ENCODE measurements at places on chromosomes 7 and 10.

- no peak for DNase-seq
These were observed 35.4 kb downstream of the TMEM120A start for GRCh38 chr7:75958802-75959543.

- DNase-seq: no peak
These were observed 35.3 kb upstream of the HIBADH start for GRCh38 chr7:27697861-27698430.

GRCh38 chr10:34364253-34365037, 450.7 kb downstream of the PARD3 start:
- no peak for DNase-seq

DNA sequence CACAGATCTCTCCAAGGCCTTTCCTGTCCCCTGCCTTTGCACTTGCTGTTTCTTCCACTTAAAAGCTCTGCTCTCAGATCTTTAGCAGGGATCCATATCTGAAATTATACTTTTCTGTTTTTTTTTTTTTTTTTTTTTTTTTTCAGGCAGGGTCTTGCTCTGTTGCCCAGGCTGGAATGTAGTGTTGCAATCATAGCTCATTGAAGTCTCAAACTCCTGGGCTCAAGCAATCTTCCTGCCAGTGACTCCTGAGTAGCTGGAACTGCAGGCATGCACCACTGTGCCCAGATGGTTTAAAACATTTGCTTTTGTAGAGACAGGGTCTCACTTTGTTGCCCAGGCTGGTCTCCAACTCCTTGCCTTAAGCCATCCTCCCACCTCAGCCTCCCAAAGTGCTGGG, 5.0 kb upstream of the TSPAN15 start:
- DNase-seq: no peak

DNA sequence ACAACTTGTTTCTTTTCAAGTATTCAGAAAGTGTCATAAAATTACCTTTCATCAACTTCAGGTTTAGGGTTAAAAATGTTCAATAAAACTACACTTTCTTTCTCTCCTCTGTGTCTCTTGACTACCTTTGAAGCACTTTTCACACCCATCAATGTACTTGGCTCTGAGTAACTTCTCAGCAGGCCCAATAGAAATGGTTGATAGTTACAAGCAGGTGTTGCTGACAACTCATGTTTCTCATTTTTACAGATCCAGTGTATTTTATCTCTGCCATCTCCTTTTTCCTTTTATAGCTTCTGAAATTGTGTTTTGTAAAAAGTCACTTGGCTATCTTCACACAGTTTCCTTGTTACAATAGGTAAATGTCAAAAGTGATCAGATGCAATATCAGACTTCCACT, 348.0 kb downstream of the PHTF2 start:
- DNase-seq: no peak

DNA sequence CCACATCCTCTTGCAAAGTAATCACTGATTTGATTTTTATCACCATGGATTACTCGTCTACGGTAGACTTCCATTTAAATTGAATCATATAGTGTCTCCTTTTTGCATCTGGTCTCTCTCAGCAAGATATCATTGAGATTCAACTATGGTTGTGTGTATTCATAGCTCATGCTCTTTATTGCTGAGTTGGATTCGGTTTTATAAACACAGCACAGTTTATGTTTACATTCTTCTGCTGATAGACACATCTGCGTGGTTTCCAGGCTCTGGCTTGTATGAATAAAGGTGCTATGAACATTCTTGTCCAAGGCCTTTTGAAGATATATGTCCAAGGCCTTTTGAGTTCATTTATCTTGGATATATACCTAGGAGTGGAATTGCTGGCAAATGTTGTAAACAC, 356.5 kb upstream of the CELF2 start:
- DNase-seq: no peak

GRCh38 chr7:51970961-51971665, 654.5 kb upstream of the COBL start:
- DNase-seq: no peak

DNA sequence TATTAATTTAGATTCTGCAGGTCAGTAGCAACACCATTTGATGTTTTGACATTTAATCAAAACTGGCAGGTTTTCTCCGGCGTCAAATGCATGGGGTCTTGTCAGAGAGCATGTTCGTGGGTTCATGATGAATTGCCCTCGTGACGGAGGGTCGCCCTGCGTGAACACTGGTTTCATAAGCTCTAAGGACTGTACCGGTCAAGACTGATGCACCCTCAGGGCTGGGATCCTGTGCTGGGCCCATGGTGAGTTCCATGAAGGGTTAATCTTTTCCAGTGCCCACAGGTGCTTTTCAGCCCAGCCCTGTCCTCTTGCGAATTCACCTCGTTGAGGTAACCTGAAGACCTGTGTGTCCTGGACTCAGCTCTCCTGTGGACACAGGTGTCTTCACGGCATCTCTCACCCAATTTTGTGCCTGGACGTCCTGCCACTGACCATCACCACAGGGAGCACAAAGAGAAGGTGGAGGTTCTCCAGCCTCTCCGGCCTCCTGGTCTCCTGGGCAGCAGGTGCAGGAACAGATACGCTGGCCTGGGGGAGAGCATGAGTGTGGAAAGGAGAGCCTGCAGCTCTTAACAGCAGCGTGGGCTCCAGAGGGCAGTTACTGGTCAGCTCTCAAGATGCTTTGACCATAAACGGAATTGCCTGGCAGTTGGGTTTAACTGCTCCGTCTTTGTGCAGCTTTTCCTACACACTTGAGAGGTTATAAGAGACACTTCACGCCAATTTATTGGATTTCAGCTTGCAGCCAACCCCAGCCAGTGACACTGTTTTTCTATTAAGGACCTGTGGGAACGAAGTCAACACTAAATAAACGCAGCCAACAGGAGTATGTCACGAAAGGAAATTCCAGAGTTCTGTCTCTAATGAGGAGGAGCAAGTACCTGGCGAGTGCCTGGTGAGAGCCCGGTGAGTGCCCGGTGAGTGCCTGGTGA, 37.4 kb upstream of the CFAP46 start:
- no peak for DNase-seq

DNA sequence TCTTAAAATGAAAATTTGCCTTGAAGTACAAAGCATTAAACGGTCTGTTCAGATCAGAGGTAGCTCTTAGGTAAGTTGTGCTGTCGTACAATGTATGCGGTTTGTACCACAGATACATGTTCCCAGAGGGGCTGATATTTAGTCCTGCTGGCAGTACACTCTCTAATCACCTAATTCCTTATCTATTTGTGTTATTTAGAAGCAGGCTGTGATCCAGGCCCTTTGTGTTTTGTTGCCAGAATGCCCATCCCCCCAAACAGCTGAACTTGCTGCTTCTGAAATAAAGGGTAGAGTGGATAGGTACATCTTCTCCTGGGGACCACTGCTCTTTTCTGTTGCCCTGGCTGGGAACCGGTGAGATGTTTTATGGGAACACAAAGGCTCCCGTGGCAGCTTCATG, 84.5 kb downstream of the SND1 start:
- DNase-seq: no peak

DNA sequence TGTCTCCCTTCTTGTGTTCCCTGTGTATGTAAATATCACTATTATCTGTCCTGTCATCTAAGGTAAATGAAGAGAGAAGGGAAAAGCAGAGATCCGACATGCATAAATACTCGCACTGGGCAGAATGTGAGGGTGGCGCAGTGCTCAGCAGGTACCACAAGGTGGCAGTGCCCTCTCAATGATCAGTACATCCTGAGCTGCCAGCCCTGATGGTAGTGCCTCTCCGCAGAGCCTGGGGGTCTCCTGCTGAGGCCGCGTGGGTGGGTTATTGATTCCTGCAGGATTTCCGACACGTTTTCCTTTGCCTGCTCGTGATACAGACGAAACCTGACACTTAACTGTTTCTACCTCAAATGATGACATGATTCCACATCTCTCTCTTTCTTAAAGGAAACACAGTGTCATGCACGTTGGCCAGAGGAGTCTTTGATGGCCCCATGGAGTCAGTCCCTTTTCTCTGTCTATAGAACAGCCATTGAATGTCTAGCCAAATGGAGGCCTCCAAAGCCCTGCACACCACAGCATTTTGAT, 19.8 kb downstream of the RGR start:
- DNase-seq: peak; percentile 45

GRCh38 chr10:11701451-11702095, 40.6 kb upstream of the ECHDC3 start:
- no peak for DNase-seq

DNA sequence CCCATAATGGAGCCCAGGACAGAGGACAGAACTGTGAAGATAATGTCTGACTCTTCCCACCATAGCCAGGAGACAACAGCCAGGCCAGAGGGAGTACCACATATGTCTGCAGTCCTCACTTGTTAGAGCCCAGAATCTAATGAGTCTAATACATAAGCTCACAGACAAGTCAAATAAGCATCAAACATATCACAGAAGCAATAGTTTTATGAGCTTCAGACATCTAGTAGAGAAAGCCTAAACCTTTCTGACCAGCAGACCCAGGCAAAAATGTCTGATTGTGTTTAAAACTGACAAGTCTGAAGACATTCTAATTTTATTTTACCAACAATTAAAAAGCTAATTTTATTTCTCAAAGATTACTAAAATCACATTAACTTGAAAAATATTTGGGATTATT, 75.5 kb downstream of the MAPK8 start:
- no peak for DNase-seq

DNA sequence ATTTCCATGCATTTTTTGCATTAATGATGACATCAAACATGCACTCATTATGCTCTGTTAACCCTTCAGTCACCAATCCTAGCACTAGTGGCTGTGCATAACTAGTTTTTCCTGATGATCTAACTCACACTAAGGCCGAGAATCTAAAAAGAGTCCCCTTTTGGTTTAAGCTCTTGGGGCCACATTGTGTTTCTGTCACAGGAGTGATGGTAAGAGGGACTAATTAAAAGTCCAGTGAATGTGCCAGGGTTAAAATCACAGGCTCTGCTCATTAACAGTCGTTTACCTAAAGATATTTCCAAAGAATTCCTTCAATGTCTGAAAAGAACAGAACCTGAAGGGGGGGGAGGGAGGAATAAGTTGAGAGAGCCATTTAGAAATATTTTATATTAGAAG, 359.0 kb upstream of the ANKRD30A start:
- DNase-seq: no peak

DNA sequence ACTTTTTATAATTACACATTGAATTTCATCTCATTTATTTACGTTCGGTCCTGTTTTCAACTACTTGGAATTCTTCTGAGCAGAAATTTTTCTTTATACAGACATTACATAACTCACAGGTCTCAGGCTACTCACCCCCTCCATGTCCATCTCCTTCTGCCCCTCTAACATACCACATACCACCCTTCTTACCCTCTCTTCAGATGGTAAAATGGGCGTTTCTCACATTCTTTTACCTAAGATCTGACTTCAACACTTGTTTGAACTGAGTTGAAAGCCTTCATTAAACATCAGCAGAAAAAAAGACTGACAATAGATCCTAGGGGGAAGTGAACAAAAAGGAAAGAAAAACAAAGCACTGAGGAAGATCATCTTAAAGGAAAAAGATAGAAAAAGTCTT, 309.7 kb downstream of the CTNNA3 start:
- DNase-seq: no peak

DNA sequence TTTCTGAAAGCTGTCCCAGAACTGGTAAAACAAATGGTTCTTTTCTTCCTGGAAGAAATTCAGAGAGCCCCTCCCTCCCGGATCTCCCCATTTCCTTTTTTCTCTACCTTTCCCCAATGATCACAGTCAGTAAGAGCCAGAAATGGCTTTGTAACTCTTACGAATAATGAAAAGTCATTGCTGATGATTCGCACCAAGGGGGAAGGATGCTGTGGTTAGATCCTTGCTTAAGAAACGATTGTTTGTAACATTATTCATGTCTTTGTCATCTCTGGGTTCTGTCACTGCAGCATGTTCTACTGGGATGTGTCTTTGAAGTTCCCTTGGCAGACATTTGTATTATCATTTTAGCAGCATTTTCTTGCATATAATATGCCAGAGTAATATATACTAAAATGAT, 138.9 kb downstream of the CACNB2 start:
- no peak for DNase-seq

- DNase-seq: no peak
These were observed 4.9 kb upstream of the YKT6 start for GRCh38 chr7:44195889-44196288.

DNA sequence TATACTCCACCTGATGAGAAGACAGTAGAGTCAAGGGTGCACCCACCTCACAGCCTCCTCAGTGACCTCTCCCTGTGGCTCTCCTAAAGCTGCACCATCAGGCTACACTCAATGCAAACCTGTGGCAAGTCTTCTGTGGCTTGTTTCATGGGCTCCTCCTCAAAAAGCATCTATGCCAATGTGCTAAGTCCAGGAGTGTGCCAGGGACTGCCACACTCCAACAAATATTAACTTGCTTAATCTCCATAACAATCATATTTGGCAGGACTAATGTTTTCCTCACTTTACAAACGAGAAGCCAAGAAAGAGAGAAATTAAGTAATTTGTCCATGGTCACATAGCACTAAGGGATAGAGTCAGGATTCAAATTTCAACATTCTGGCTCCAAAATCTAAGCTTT, 11.9 kb downstream of the NRAP start:
- no peak for DNase-seq

GRCh38 chr10:21513405-21513788, 12.1 kb downstream of the SKIDA1 start:
- no peak for DNase-seq

GRCh38 chr10:103985726-103986125, 18.8 kb downstream of the SLK start:
- DNase-seq: no peak

DNA sequence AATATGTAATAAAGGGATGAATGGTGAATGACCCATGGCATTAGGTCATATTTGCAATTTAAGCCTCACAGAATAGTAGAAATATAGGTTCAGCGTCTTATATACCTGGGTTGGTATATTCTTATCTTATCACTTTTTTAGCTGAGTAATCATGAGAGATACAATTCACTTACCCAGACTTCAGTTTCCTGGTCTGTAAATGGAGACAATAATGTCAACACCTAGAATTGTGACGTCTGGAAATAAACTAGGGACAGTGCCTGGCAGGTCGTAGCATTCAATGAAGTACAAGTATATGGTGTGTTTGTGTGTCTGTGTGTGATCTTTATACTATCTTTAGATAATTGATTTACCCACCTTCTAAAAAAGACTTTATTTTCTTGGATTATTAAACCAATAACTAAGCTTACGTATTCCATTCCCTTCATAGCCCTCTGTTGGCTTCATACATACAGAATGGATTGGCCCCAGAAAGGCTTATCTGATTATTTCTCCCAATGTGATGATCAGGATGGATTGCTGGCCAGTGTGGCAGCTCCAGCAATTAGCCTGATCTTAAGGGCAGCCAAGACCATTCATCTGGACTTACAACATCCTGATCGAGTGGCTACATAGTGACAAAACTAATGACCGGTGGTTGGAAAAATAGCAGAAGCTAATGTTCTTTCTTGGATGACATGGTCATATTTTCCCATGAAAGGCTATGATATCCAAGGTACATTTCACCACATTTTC, 121.2 kb upstream of the NPVF start:
- no peak for DNase-seq

DNA sequence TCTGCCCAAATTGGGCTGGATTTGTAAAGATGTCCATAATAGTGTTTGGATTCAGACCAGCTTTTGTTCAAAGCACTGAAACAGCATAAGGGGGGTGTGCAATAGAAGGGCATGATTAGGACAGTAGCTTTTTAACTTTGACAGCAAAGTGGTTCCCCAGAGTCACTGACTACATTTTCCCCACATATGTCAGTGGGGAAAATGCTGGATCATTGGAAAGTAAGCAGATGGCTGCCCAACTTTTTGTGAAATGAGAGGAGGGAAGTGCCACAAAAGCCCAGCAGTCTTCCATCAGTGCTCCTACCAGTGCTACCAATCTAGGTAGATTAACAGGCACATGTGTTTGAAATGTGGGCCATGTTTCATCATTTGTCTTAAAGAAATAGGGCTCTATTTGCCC, 162.8 kb downstream of the FZD1 start:
- no peak for DNase-seq
